ENCODE measurements at places on chromosomes 6 and 20.

DNA sequence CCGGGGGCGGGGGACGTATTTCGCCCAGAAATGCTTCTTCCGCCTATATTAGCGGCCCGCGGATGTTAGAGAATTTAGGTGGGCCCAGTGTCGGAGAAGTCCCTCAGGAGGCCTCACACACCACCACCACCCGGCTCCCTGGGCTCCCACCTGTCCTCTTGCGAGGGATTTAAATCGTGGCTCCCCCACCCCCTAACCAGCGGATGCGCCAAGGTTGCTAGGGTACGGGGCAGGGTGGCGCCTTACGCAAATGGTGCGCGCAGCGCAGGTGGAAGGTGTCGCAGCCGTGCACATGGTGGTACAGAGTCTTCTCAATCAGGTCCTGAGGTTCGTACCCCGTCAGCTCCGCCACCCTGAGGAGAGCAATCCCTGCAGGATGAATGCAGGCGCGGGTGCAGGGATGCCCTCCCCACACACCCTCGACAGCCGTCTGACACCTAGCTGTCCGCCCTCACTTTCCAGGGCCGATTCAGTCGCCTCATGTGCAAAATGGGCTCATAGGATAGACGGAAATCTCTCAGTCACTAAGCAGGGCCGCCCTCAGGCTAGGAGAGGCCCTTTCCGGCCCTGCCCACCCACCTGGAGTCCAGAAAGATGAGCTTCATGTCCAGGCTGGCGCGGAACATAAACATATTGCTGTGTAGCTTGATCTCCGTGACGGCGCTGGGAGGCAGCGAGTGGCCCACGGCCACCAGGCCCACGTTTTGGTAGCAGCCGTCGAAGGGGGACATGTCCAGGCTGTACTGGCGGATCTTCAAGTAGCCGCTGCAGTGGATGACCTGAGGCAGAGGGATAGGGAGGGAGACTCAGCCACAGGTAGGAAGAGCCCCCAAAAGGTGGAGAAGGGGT lies 16.6 kb downstream of the SIM1 start:
- DNase-seq, result no peak

DNA sequence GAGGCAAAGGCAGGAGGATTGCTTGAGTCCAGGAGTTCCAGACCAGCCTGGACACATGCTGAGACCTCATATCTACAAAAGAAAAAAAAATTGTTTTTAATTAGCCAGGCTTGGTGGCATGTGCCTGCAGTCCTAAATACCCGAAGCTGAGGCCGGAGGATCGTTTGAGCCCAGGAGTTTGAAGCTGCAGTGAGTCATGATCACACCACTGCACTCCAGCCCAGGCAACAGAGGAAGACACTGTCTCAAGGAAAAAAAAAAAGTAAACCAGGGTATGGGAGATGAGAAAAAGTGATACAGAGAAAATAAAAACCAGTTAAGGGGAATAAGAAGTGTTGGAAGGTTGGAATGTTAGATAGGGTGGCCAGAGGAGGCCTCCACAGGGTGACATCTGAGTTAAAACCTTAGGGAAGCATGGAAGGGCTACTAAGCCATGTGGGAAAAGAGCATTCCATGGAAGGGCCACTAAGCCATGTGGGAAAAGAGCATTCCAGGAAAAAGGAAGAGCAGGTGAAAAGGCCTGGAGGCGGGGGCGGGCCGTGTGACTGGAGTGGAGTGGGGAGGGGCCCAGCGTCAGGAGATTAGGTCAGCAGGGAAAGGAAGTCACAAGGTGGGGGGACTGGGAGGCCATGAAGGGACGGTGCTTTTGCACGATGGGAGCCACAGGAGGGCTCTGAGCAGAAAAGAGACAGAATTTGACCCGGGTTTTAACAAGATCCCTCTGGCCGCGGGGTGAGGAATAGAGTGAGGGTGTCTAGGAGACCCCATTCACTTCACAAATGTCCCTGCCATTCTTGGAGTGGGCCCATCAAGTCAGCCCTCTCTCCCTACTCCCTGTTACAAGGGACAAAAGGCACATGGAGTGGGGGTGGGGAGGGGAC lies 18.3 kb downstream of the CPNE5 start:
- no peak for DNase-seq

GRCh38 chr6:89999154-89999553 lies 104.9 kb downstream of the GJA10 start:
- DNase-seq, result no peak

GRCh38 chr6:21731411-21732031 lies 138.0 kb downstream of the SOX4 start:
- peak; percentile 29 for DNase-seq

DNA sequence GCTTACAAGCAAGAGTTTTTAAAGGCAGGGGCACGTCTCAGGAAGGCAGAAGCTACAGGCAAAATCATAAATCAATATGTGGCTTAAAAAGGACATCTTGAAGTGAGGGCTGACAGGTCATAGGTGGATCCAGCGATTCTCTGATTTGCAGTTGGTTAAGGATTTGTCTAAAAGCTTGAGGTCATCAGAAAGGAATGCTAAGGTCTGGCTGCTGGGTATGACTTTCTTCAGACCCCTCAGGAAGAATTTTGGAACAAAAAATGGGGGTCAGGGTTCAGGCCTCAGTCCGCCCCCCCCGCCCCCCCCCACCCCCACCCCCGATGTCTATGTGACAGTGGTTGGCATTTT lies 261.9 kb downstream of the CDH4 start:
- no peak for DNase-seq

DNA sequence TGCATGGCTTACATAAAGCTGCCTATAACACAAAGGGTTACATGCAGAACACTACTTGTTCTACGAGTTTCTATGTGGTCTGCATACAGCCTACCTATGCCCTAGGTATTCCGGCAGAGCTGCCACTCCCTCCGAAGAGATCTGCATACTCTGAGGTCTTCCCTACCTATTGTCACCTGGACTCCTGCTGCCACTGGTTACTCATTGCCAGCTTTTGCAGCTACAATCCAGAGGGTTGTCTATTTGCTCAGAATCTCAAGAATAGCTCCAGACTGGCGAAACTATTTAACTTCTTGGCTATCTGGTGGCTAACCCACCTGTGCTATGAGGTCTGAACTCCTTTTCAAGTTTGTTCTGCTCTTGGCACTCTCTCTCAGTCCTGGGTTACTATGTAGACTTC lies 323.3 kb downstream of the BMP2 start:
- DNase-seq, result no peak
